Activated CD4-positive, alpha-beta T cell treated with anti-CD3 and anti-CD28 coated beads, Interleukin-2, amount 50 U/mL, for 48 hours (primary cell): ENCODE measurements at places on chromosomes 6 and 20.

GRCh38 chr6:31687321-31687720 lies 6.5 kb upstream of the LY6G5C start:
- DNase-seq: no peak

GRCh38 chr6:37407948-37408347 lies 25.1 kb upstream of the CMTR1 start:
- no peak for DNase-seq

DNA sequence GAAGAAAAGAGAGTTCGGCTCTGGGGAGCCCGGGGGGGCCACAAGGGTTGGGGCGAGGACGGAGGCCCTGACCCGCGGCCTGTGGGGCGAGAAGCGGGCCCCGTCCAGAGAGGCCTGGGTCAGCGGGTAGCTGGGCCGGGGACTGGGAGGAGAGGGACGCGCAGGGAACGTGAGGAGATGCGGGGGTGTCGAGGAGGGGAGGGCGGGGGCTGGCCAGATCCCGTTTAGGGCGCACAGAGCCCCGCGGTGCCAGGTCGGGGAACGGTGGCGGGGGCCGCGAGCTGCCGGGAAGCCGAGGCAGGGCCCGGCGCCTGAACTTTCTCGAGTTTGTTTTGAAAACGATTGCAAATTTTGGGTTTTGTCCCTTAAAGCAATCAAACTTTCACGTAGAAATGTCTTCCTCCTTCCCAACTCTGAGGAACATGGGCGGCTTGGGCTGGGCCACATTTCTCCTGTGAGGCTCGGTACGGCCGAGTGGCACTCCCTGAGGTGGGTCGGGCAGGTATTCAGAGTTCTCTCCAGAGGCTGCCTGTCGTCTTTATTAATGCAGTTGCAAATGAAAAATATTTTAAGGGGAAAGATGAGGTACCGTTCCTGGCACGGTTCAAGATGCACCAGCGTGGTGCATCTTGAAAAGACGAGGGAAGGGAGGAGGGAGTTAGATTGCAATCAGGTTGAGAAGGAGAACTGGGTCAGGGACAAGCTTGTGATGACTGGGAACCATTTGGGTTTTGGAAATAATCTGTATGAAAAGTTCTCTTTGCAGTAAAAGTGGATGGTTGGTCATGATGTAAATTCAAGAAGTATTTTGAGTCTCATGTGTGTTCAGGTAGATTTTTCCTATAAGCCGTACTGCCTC lies 972 bp downstream of the RNF8 start:
- DNase-seq: peak; percentile 33

GRCh38 chr6:75488033-75488432 lies 5.6 kb downstream of the FILIP1 start:
- no peak for DNase-seq

GRCh38 chr6:153150371-153150751 lies 19.3 kb upstream of the RGS17 start:
- DNase-seq: no peak
